Pericardium fibroblast (primary cell): ENCODE measurements at places on chromosomes 7 and 10. TPM values are rescaled to one million over a fixed set of nuclear protein-coding genes. Genes with fewer than 3 reads are reported as not detected.

Gene MKX
- 0.51 TPM in 1 of 2 replicates, not detected in the other for total RNA-seq

Gene SFMBT2
- total RNA-seq, result 1.3 and 1.5 TPM in 2 replicates

Gene SIRT1
- 7.9 and 10.6 TPM in 2 replicates for total RNA-seq

Gene HABP2
- not detected in 2 replicates for total RNA-seq

Gene GRID2IP
- 0.09 TPM in 1 of 2 replicates, not detected in the other for total RNA-seq

Gene DGKI
- total RNA-seq, result 1.4 TPM in 2 replicates

Gene NRP1
- 55.9 and 115 TPM in 2 replicates for total RNA-seq

Gene LEP
- total RNA-seq, result 1.7 TPM in 1 of 2 replicates, not detected in the other

Gene TBRG4
- 39.0 and 41.1 TPM in 2 replicates for total RNA-seq

Gene NEUROG3
- not detected in 2 replicates for total RNA-seq

Gene SLC18A3
- not detected in 2 replicates for total RNA-seq

Gene SLC39A12
- total RNA-seq, result not detected in 2 replicates

Gene SMO
- 18.9 and 19.6 TPM in 2 replicates for total RNA-seq

Gene ZNF485
- 2.0 and 5.0 TPM in 2 replicates for total RNA-seq

Gene GJC3
- total RNA-seq, result not detected in 2 replicates

Gene C1QL3
- total RNA-seq, result not detected in 2 replicates

Gene LRRN3
- total RNA-seq, result 2.9 and 8.2 TPM in 2 replicates

Gene GRM8
- not detected in 2 replicates for total RNA-seq

Gene FIS1
- 210 and 232 TPM in 2 replicates for total RNA-seq

Gene OR9A2
- not detected in 2 replicates for total RNA-seq

Gene GPR37
- total RNA-seq, result 0.23 TPM in 1 of 2 replicates, not detected in the other

Gene MYPN
- 0.34 TPM in 1 of 2 replicates, not detected in the other for total RNA-seq

Gene SPDYE9
- not detected in 2 replicates for total RNA-seq

Gene HTR5A
- total RNA-seq, result not detected in 2 replicates

Gene WNT16
- 0.09 TPM in 1 of 2 replicates, not detected in the other for total RNA-seq

Gene PAX4
- not detected in 2 replicates for total RNA-seq

Gene LIPJ
- total RNA-seq, result not detected in 2 replicates

Gene AGAP4
- 1.6 and 2.7 TPM in 2 replicates for total RNA-seq
